Inflammatory macrophage treated with lipopolysaccharide for 4 hours (primary cell): ENCODE measurements at places on chromosomes 3 and 15.
A peak's percentile ranks its signal among the peaks of the same experiment; 100 is the strongest.

GRCh38 chr15:99930696-99931095 lies 197.5 kb upstream of the LYSMD4 start:
- no peak for DNase-seq

DNA sequence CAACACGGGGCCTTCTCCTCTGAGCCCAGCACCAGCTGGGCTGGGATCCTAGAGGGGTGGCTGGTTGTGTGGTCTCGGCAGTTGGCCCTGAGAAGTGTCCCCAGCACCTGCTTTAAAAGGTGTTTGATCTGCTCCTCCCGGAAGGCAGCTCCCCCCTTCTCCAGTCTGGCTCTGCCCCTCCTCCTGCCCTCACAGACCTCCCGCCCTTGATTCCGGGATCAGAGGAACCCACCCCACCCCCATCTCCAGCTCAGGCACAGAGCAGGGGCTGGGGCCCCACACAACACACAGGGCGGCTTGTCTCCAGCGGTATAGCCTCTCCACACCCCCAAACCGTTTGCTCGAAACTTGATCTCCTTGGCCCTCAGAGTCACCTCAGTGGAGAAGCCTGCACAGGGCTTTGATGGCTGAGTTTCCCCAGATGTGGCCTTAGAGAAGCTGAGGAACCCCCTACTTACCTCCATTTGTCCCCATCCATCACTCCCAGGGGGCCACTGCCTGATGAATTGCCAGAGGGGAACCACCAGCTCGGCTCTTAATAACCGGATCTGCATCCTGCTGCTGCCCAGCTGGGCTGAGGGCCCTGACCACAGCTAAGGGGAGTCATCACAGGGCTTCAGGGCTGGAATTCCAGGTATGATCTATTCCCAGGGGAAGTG lies 6.4 kb upstream of the STRA6 start:
- DNase-seq, result no peak

GRCh38 chr3:41317718-41318117 lies 118.4 kb downstream of the CTNNB1 start:
- no peak for DNase-seq

GRCh38 chr15:84761607-84762131 lies 13.3 kb downstream of the ZNF592 start:
- no peak for DNase-seq

DNA sequence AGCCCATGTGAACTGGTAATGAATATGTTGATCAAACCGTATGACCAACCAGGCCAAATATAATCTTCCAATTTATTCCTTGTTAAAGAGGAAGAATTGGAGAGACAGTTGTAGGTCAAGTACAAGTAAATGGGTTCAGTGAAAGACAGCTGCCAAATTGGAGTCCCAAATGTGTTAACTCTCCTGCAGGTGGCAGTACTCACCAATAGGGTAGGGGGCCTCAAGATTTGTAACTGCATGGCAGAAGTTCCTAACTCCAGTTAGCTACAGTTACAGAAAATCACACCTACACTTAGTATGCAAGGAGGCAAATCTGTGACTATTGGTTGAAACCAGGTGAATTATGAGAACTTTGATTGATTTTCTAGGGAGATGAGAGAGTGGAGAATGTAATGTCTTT lies 278.0 kb downstream of the ZBBX start:
- no peak for DNase-seq

DNA sequence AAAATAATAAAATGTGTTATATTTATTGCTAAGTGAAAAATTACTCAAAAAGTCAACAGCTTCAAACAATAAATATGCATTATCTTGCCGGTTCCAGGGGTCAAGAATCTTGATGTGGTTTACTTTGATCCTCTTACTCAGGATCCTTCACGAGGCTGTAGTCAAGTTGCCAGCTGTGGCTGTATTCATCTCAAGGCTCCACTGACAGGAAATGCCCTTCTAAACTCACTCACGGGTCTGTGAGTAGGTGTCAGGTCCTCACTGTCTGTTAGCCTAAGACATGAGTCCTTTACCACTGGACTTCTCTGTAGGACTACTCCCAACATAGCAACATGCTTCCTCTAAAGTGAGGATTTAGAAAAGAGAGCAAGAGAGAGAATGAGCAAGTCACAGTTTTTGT lies 983.0 kb downstream of the SI start:
- no peak for DNase-seq

GRCh38 chr3:85251766-85252165 lies 293.0 kb downstream of the CADM2 start:
- DNase-seq, result no peak

DNA sequence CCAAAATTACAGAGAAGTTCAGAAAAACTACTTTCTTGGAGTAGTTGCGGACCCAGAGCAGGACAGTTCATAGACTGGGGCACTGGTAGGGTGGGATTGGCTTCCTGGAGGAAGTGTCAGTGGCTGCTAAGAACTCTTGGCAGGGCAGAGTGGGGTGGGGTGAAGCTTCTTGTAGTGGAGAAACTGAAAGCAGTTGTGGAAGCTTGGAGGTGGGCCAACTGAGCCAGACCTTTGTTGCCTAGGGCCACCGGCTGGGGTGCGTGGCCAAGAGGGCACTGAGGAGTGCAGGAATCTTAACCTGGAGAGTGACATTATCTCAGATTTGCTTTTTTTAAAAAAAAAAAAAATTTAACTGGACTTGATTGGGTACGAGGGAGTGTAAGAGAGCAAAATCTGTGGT lies 3.1 kb downstream of the KAT2B start:
- DNase-seq, result peak; percentile 86

GRCh38 chr3:72131899-72132298 lies 347.0 kb upstream of the PROK2 start:
- DNase-seq, result no peak
